ENCODE measurements at places on chromosomes 16 and 17.

DNA sequence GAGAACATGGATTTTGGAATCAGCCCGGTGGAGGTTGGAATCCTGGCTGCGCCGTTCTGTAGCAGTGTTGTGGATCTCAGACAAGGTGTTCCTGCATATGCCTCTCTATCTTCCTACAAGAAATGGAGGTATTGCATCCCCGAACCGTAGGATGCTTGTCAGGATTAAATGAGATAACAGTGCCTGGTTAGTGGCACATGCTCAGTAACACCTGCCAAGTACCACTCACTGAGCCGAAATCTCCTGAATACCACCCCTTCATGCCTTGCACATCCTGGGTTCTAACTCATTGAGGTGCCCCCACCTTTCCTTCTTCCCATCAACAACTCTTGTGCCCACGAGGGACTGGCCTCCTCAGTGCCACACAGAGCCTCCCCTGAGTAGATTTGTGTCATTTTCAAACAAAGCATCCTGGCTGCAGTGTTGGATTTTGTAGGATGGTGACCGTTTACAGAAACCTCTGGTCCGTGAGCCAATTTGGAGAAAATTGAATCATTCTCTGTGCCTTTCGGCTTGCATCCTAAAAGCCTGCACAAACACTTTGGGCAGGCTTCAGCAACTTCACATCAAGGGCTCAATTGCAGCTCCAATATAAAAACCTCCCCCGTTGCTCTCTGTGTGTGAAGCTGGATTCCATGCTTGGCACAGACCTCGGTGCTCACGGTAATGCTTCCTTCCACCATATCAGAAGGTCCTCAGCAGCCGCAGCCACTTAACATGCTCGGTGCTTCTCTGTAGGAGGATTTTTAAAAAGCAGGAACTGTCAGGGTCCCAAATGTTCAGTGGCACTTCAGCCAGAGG lies 84.2 kb downstream of the WWOX start:
- peak; percentile 53 for DNase-seq

- no peak for DNase-seq
Observed at GRCh38 chr17:37672548-37673078, 29.4 kb upstream of the DDX52 start.

DNA sequence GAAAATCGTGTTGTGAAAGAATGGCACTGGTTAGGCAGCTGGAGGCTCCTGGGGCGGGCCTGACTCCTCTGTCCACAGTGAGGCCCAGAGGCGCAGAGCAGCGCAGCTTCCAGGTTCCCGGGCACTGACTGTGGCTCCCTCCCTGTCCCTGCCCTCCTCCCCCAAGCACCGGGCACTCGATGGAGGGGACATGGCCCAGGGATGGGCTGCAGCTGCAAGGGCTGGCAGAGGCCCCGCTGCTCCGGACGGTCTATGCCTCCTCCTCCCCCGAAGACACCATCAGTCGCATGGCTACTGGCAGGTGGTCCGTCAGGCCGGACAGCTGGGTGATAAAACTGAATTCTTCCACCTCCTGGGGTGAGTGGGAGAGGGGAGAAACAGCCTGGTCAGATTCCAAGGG lies 50.1 kb downstream of the PRMT7 start:
- DNase-seq: no peak

DNA sequence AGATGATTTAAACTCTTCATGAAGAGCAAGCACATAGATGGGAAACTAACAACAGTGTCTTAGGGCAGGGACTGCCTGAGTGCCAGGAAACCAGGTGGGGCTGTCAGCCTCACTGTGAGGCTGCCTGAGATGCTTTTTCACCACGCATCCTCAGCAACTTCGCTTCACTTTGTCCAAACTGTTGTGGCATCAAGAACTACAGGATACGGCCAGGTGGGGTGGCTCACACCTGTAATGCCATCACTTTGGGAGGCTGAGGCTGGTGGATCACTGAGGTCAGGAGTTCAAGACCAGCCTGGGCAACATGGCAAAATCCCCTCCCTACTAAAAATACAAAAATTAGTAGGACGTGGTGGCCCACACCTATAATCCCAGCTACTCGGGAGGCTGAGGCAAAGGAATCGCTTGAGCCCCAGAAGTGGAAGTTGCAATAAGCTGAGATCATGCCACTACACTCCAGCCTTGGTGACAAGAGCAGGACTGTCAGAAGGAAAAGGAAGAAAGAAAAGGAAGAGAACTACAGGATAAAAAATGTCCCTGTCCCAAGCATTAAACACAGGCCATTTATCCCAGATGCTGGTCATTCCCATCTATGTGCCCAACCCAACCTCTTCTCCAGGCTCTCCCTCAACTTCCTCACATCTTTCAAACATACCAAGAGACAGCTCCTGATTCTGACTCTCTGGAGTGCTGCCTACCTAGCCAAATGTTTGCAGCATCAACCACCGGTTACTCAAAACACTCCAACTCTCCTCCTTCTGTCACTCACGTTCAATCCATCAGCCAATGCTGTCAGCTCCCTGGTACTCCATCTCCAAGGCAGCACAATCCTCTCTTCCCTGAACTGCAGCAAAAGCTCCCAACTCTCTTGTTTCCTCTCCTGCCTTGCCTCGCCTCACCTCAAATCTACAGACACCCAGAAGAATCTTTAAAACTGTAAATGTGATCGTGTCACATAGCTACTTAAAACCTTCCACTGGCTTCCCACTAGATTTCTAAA lies 1.6 kb downstream of the EIF4A3 start:
- no peak for DNase-seq

- peak; percentile 76 for DNase-seq
Observed at GRCh38 chr16:2386990-2387389, 42.3 kb upstream of the CCNF start.

DNA sequence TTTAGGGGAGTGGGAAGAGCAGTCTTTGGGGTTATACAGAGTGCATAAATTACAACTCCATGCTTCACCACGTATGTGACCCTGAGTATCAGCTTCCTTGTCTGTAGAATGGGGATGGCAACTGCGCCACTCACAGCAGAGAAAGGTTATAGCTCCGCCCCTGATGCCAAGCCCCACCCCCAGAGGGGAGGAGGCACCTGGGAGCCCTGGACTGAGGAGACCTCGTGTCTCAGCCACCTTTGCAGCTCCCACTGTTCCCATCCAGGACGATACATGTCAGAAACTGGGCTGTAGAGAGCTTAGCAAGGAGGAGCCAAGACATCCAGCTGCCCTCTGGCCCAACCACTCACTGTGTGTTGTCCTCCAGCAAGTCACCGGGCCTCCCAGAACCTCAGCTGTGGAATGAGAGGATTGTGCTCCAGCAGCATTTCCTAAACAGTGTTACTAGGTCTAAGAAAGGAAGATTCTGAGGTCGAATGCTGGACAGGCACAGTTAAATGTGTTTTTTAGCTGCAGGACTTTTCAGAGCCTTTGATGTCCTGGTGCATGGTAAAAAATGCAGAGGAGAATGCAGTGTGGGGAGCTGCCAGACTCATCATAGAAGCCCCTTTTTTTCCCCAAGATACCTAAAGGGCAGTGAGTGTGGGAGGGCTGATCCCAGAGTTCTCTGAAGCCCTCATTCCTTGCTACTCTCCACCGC lies 49.4 kb downstream of the BEAN1 start:
- peak; percentile 18 for DNase-seq

- no peak for DNase-seq
Observed at GRCh38 chr17:77321649-77322513, 181.1 kb downstream of the SEC14L1 start.

DNA sequence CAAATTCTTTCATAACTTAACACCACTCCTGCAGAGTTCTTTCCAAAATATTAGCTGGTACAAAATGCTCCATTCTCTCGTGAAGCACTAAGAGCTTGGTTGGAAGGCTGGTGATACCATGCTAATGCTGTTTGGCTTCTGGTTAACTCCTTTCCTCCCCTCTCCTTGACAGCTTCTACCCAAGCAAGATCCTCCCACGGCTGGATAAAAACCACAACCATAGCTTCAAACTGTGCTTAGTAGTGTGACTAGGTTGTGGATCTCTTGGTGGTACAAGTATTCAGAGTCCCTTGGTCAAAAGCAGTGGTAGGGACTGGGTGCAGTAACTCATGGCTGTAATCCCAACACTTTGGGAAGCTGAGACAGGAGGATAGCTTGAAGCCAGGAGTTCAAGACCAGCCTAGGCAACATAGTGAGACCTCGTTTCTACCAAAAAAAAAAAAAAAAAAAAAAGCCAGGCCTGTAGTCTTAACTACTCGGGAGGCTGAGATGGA lies 2.3 kb downstream of the PHAF1 start:
- DNase-seq: no peak

- DNase-seq: peak; percentile 90
Observed at GRCh38 chr17:64975318-64976087, 56.2 kb upstream of the LRRC37A3 start.
